ENCODE measurements at places on chromosomes 3 and 15.

DNA sequence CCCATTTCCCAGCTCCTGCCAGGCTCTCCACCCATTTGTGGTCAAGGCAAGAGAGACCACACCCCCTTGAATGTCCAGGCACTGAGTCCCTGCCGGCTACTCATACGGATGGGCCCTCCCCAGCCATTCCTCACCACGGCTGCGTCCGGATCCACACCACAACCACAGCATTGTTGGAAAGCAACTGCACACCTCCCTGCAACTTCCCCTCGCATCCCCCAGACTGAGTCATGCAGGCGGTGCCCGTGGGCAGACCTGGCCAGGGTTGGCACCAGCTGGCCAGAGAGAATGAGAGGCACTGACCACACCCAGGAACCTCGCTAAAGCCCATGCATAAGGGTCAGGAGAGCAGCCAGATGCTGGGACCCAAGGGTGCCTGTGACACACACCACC lies 30.5 kb downstream of the LOXL1 start:
- no peak for DNase-seq

DNA sequence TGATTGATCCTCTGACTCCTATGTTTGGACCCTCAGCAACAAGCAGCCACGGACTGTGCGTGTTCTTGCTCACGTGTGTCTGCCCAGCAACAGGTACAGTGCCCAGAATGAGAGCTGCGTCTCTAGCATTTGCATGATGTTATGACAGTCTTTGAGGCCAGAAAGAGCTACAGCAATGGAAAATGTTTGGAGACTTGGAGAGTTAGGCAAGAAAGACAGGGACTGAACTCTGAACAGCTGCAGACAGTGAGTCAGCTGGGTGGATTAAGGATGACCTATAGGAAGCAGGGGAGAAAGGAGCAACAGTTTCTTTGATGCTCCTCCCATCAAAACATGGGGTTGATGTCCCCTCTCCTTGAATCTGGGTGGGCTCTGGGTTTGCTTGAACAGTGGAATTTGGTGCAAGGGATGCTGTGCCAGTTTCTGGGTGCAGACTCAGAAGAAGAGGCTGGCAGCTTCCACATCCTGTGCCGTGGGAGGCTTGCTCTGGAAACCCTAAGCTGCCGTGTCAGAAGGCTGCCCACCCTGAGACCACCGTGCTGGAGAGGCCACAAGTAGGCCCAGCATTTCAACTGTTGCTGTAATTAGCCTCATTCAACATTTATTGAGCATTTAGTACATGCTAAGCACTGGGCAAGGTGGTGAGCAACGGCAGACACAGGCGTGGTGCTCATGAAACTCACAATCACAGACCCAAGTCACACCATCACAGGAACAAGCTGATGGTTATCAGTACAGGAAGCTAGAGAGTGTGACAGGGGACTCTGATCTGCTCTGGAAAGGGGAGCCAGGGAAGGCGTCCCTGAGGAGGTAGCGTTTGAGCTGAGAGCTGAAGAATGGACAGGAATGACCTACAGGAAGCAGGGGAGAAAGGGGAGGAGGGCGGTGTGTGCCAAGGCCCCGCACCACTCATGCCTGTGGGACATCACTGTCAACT lies 21.7 kb downstream of the CCR9 start:
- DNase-seq: no peak

DNA sequence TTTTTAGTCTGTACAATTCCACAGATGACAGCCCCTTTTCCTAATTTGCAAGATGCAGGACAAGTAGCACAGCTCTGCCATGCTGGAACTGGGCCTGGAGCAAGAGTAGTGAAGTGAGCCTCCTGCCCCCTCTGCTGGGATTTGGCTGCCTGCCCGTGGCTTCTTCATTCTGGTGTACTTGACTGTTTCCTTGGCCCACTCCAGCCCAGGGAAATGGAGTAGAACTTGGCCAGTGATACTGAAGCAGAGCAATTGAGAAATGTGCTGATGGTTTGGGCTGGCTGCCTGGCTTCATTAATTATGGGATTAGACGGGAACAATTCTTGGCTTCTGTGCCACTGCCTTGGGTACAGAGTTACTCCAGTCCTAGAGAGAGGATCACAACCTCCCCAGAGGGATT lies 2.8 kb downstream of the GPD1L start:
- no peak for DNase-seq

- no peak for DNase-seq
Observed at GRCh38 chr15:30650012-30650929, 24.3 kb downstream of the ARHGAP11B start.

GRCh38 chr3:52317208-52318000 lies 1.3 kb downstream of the DNAH1 start:
- DNase-seq: peak; percentile 70

DNA sequence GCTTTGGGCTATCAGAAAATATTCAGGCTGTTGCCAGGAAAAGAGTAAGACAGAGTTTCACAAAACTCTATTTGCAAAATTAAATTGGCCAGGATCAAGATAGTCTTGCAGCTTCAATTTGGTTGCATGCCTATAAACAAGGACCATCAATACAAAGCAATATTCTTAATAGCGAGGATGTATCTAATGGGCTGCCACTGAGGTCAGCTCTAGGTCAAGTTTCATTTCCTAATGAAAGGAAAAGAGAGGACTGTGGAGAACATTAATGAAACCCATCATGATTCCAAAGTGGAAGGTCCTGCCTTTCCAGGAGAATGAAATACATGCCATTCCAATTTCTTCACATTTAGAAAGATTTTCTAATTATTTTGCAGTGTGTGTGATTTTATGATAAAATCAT lies 273.5 kb downstream of the AGBL1 start:
- DNase-seq: no peak

DNA sequence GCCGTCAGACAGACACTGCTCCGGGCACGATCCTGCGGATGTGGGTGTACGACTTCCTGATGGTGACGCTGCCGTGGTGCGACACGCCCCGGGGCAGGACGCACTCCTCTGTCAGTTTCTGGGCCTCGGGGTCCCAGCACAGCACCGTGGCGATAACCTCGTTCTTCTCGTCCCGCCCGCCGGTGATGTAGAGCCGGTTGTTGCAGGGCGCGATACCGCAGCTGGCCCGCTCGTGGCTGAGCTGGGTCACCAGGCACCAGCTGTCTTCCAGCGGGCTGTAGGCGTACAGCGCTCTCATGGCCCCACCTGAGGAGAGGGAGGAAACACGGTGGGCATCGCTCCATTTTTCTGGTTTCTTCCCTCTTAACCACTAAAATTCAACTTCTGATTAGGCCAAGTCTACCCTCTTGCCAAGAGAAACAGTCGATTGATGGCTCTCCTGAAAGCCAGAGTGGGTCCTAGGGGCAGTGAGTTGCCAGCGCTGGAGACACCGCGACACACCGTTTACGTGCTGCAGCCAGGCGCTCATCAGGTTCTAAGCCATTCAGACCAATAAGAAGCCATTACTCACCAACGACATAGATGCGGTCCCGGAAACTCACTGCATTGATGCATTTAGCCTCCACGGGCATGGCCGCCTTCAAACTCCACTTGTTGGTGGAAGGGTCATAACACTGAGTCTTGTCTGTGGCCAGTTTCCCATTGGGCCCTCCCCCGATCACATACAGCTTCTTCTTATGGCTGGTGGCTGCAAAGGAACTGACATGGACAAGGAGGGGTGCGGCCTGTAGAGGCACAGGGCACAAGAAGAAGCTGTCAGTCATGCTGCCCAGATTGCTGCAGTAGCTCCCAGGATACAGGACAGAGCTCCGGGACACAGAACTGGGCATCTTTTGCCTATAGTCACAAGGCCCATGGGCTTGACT lies 63.3 kb downstream of the KLHL6 start:
- DNase-seq: no peak

DNA sequence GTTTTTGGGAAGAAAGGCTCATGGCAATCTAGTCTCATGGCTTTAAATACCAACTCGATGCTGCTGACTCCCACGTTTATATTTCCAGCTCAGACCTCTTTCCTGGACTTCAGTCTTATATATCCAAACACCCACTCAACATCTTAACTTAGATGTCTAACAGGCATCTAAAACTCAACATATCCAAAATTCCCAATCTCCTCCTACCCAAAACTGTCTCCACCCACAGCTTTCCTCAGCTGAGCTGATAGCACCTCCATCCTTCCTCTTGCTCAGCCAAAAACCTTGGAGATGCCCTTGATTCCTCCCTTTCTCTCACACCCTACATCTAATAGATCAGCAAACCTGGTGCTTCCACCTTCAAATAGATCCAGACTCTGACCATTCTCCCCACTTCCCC lies 202.5 kb downstream of the TLE3 start:
- no peak for DNase-seq

DNA sequence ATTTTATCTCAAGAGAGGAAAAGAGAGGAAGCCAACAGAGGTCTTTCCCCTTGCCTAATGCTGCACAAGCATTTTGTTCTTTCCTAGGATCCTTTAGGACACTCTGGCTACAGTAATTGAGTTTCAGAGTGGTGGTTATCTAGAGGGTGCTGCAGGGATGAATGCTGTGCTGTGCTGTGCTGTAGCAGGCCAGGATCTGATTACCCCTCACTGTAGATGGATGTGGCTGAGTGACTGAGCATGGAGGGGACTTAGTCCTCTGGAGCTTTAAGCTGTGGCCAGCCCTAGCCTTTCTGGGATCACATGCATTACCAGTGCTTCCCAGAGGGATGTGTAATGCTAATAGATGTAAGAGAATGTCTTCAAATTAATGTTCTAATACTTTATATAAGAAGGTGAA lies 94.8 kb downstream of the SLC9A9 start:
- DNase-seq: no peak

DNA sequence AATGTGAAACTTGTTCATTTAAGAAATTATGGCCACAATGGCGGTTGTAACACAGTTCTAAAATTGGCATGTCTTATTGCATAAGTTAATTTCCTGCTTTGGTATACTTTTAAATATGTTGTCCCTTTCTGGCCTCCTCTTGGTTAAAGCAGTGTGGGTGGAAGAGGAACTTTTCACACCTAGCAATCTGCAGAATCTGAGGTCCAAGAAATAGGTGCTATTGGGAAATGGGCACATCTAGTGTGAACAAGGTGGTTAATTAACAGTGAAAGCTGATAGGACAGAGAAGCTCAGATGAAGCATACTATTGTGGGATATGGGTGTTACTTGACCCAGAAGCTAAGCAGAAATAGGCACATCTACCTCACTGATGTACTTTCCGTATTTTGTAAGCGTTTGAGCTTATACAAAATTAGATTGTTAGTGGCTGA lies 10.6 kb downstream of the CMC1 start:
- DNase-seq: no peak

Data from T-cell (primary cell).